Effector memory CD8-positive, alpha-beta T cell (primary cell): ENCODE measurements at places on chromosomes 4 and X.

- no peak for DNase-seq
Observed at GRCh38 chr4:27181693-27182092, 321.1 kb downstream of the STIM2 start.

DNA sequence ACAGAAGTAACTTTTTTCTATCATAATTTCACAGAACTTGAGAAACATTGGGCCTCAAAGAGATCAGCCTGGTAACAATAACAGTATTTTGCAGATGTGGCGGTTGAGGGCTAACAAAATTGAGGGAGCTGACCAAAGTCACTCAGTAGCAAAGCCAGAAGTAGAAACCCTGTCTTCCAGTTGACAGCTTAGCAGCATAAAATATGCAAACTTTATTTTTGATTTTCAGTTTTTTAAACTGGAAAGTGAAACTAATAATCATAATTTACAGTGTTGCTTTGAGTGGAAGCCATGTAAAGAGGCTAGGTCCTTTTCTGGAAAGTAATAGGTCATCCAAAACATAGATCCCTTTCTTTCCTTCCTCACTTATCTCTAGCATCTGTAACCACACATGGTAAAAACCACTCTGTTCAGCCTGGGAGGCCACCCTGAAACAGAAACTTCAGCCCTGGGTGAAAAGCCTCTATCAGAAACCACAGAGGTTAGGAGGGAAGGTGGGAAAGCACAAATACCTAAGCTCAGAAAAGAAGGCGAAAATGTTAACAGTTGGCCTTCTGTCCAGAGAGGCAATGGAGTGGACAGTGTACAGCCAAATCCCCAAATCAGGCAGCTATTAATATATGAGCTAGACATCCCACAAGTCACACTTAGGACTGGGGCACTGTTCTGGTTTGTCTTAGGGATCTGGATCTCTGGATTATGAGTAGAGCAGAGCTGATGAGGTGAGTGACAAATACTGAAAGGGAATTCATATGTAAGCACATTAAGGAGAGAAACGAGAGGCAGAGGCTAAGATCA, 61.1 kb upstream of the ARSJ start:
- DNase-seq: no peak

DNA sequence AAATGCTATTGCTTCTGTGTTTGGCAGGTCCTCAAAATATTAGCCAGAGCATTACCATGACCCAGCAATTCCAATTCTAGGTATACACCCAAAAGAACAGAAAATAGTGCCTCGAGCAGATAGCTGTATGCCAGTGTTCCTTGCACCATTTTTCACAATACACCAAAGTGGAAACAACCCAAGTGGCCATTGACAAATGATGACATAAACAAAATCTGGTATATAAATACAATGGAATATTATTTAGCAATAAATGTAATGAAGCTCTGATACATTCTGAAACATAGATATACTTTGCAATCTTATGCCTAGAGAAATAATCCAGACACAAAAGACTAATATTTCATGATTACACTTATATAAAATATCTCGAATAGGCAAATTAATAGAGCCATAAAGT, 451.8 kb upstream of the PCDH7 start:
- no peak for DNase-seq

DNA sequence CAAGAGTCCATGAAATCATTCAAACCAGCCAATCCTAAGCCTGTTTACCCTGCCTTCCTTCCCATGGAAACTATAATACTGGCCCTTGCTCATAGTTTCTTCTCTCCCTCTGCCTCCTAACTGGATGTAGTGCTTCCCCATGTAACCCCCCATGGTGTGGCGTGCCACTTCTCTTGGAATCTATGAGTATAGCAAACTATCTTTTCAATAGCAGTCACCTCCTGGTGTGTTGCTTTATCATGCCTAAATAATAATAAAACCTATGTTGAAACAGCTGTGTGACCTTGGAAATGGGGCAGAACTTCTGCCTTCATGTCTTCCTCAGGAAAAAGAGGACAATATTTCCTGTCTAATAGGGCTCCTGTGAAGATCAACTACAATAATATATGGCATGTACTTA, 234.8 kb upstream of the EDNRA start:
- DNase-seq: no peak

- no peak for DNase-seq
Observed at GRCh38 chrX:30680618-30681017, 27.4 kb downstream of the GK start.

- peak; percentile 0 for DNase-seq
Observed at GRCh38 chrX:45322382-45322781, 121.7 kb upstream of the DIPK2B start.

DNA sequence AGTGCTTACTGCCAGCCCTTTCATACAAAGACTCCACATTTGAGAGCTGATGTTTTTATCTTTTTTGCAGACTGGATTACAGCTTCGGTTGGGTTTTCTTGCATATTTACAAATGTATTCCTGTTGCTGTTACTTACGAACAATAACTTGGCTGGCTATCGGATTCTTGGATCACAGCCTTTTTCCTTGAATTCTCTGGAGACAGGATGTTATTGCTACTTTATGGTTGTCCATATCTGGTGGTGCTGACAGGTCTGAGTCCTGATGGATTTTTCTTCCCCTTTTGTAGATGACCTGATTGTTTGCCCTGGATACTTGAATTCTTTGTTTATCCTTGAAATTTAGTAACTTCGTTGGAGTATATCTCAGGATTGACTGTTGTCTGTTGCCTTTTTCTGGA, 77.7 kb downstream of the PDK3 start:
- no peak for DNase-seq

DNA sequence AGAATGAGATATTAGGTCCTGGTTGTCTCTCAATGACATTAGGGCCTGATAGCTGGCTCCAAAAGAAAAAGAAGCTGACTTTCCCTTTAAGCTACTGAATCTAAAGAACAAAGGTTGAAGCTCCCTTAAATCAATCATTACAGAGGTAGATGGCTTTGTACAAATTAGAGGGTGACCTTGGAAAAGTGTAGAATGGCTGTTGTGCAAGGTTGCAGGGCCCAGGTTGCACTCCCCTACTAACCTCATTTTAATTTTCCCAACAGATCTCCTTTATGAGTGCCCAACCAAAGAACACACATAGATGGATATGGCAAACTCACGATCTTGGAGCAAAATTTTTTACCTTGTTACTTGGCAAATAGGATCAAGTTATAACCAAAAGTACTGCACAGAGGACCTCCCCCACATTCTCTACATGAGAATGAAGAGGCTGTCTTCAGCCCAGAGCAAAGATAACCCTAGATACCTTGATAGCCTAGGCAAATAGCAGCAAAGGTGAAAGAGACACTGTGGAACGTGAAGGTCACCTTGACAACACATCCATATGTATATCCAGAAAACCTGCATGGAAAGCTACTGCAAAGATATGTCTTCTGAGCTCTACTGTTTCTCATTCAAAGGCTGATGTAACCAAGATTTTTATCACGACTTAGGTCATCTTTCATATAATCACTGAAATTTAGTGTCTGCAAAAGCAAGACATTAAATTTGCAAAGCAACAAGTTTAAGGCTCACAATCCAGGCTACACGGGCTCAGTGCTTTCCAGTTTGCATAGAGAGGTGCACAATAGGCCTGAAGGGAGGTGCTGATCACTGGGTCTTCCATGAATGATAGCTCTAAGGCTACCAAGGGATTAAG, 23.0 kb downstream of the KLB start:
- no peak for DNase-seq

GRCh38 chrX:12065251-12065650, 73.0 kb upstream of the FRMPD4 start:
- no peak for DNase-seq

- no peak for DNase-seq
Observed at GRCh38 chr4:114481856-114482255, 116.8 kb upstream of the UGT8 start.

GRCh38 chr4:153773236-153773690, 13.4 kb upstream of the RNF175 start:
- DNase-seq: no peak

DNA sequence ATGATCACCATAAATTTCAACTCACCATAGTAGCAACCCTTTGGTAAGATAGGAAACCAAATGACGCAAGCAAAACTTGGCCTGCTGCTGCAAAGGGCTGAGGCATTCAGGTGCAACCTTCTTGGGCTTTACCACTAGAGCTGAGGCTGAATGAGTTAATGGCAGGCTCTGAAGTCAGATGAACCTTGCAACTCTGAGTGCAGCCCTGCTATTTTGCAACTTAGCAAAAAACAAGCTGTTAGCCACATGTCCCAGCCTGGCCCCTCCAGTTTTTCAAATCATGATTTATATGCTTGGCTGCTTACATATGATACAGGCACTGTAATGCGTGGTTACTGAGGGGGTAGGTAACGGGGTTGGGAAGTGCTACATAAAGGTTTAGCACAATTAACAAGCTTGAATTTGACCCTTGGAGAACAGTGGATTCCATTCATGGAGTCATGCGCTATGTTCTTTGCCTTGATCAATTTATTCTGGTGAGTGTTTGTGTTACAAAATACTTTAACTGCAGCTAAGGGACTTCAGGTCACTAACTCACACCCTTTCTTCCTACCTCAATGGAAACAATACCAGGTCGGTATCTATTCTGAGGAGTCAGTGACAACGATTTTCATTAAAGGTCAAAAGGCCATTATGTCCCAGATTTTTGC, 80.5 kb upstream of the PPARGC1A start:
- DNase-seq: no peak

DNA sequence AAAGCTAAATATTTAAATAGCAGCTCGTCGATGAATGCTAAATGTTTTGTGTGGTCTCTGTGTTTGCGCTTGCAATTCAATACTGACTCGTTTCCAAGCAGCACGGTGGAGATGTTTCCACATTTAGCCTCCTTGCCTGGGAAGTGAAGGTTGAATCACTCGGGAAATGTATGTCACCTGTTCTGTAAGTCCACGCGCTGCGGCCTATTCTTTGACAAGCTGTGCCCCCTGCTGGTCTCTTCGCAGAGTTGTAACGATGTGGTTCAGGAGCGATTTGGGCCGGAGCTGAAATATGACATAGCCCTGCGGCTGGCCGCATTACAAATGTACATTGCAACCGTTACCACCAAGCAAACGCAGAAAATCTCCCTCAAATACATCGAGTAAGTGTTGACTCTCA, 89.6 kb upstream of the PRPS2 start:
- DNase-seq: no peak

DNA sequence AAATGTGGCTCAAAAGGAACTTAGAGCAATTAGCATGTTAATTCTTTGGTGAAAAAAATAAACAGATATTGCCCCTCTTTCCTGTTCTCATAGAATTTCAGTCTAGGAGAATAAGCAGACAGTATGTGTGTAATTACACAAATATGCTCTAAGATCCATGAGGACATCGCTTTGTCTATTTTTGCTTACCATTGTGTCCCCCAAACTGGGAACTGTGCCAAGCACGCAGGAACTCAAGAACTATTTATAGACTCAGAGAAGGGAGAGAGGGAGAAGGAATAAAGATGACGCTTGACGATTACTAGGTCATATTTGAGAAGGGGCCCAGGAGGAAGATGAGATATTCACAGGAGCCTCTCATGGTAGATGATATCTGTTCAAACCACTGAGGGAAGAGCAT, 692.6 kb downstream of the RAB28 start:
- no peak for DNase-seq

- DNase-seq: no peak
Observed at GRCh38 chr4:7320206-7320797, 114.4 kb downstream of the PSAPL1 start.

DNA sequence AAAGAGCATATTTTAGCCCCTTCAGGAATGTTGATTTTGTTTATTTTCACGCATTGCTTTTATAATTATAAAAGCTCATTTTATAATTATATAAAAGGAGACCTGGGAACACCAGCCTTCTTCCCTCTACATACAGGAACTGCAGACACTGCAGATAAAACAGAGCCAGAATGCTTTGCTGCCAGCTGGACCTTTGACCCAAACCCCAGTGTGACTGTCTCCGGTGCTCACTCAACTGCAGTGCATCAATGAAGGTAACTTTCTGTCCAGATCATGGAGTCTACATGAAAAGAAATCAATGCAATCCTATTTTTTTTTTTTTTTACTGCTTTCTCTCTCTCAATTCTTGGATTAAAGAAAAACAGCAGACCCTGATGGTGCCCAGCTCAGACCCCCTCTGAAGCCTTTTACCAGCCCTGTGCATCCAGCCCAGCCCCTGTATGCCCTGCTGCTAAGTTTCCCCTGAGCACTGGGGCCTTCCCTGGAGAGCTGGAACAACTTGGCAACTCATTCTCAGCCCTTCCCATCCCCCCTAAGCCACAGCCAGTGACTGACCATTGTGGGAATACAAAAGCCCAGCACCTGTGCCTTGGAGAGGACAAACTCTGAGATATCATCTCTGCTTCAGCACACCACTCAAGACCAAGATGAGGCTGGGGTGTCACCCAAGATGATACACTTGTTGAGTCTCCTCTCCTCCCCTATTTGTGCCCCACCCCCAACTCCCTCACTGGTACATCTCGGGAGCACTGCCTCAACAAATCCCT, 182.1 kb downstream of the EVC2 start:
- no peak for DNase-seq

DNA sequence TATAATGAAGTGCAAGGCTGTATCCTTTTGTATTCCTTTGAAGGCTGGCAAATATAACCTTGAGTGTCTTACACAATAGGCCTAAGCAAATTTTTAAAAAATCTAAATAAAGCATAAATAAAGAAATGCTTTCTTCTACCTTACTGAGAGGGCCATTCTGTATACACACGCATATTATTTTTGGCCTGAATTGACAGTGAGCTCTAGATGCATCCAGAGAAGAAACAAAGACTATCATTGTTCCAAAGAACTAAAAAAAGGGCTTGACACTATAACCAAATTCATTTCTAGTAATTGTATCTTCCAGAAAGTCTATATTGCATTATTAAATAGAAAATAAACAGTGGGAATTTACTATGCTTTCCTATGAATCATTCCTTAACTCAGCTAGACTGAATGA, 100.2 kb downstream of the MAGEB17 start:
- no peak for DNase-seq

- no peak for DNase-seq
Observed at GRCh38 chr4:185224597-185224996, 15.2 kb downstream of the SNX25 start.

- DNase-seq: peak; percentile 16
Observed at GRCh38 chrX:44012484-44013096, 39.4 kb upstream of the NDP start.

DNA sequence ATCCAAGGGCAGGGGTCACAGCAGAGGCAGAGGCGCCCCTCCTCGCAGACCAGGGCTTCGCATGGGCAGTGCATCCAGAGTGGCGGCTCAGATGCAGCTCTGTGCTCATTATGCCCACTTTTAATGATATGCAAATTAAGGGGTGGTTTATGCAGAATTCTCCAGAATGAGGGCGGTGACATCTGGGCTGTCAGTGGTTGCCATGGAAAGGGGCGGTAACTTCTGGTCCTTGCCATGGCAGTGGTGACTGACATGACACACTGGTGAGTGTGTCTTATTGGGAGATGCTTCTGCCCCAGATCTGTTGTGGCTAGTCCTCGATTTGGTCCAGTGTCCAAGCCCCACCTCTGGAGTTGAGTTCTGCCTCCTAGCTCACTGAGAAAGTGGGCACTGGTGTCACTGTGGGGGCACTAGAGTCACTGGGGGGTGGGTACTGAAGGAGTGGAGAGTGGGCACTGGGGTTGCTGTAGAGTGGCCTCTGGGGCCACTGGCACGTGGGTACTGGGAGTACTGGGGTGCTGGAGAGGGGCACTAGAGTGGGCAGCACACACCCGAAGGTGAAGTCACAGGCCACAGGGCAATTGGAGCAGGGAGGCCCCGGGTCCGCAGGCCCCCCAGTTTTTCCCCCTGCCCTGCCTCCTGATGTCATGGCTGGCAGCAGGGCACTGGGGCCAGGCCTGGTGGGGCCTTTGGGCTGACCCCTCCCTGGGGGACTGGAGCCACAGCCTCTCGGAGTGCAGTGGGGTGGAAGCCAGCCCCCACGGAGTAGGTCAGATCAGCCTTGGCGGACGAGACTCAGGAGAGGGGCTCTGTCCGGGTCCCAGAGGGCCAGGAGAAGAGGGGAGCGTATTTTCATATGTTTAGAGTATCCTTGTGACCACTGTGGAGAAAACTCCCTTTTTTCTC, 98.6 kb upstream of the NKX1-1 start:
- DNase-seq: no peak
